ENCODE measurements at places on chromosomes 2 and 18.
A peak's percentile ranks its signal among the peaks of the same experiment; 100 is the strongest.

DNA sequence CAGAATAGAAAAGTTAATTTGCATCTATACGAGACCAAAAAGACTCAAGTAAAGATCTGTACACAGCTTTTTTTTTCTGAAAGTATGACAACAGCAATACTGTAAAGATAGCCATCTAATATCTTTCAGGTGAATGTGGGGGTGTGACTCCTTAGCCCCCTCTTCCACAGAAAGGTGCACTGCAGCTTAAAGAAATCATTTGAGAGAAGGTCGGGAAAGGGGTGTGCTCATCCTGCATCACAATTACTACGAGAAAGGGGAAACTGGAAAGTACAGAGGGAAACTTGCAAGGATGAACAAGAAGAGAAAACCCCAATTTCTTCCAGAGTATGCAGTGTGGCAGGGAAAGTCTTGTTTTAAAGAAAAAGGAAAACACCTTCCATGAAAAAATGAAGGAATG, 255.6 kb downstream of the CCDC178 start:
- DNase-seq: no peak

GRCh38 chr18:13558790-13559189, 167.6 kb downstream of the FAM210A start:
- DNase-seq: no peak

DNA sequence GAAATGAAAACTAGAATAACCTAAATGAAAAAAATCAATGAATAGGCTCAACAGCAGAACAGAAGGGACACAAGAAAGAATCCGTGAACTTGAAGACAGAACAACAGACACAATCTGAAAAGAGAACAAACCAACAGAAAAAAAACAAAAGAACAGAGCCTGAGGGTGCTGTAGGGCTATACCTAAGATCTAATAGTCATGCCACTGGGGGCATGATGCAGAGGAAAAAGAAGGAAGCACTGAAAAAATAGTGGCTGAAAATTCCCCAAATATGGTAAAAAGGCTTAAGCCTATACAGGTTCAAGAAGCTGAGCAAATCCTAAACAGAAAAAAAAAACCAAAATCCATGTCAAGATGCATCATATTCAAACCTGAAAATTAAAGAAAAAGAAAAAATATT, 50.3 kb downstream of the KANSL3 start:
- no peak for DNase-seq

- DNase-seq: no peak
These were observed 76.8 kb downstream of the PLA2R1 start for GRCh38 chr2:159985656-159986055.

GRCh38 chr2:42337356-42337820, 23.6 kb downstream of the COX7A2L start:
- no peak for DNase-seq

- no peak for DNase-seq
These were observed 1.6 kb downstream of the CNDP2 start for GRCh38 chr18:74497778-74498177.

- DNase-seq: peak; percentile 37
These were observed 67.0 kb downstream of the CDH2 start for GRCh38 chr18:28109781-28110560.

GRCh38 chr2:97774425-97774824, 61.0 kb downstream of the ZAP70 start:
- DNase-seq: peak; percentile 13

DNA sequence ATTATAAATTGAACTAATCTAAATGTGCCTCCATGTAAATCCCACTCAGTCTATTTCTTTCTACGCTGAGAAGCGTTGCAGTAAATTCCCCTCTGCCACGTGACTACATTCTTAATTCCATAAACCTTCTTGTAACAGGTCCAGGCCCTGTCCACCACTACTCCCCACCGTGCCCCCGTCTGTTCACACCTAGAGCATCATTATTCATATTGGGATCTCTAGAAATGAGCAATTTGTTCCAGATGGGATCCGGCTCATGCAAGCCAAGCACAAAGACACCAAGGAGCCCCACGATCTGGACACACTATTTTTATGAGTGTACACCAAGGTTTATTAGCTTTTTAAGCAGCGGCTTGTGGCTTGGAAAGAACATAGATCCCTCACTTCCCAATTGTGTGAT, 38.2 kb downstream of the BOLA3 start:
- no peak for DNase-seq

DNA sequence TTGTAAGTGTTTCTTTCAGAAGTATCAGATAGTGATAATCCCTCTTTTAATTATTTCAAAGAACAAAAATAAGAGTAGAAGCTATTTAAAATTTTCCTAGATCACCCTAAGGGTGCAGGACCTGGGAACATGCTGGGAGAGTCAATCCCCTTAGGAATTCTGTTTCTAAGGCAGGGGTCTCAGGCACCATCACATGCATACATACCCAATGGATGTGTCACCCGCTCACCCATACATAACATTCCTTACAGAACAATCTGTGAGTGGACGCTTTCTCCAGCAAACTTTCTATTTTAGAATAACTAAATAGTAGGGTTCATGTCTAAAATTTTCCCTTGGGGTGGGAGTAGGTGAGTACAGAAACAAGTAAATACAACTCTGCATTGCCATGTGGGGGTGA, 8.4 kb downstream of the DSEL start:
- no peak for DNase-seq

DNA sequence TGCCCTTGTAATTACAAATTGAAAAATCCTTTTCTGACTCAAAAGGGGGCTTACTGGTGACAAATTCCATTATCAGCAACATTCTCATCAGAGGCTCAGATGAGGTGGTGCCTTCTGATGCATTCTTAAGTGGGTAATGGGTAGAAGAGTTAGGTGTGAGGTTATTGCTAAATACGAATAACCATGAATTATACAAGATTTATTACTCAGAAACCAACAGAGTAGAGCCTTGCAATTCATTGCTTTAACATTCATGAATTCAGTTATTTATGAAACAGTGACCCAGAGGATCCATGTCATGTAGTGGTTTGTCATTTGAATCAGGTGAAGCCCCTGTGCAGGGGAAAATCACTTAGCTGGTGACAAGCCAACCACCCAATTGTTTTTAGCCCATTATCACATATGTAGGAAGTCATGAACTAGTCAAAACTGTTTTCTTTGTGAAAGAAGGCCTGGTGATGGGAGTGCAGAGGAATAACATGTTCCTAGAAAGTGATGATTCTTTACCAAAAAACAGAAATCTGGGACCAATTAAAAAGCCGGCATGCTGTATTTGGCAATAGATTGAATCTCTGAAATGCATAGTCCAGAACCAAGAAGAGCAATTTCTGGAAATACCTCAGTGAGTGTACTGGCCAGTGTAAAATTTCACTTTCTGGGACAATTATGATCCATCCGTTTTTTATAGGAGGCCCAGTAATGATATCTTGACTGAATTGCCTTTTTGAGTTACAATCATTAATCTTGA, 70.2 kb downstream of the CRIM1 start:
- DNase-seq: no peak
